ENCODE measurements at places on chromosomes 11 and 22.

DNA sequence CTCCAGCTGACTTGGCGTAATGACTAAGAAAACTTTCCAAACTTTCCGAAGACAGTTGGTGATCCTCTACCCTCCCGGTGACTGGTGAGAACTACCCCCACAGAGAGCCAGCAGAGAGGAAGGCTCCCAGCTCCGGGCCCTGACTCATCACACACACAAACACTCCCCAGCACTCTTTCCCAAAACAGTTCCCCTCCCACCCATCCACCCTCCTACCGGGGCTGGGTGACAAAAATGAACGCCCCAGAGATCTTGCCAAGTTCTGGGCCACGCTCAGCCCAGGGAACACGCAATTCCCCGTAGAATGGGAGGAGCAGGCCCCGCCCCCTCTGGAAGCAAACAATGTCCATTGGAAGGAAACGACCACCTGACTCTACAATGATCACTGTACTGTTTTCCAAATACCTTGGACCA lies 21.3 kb upstream of the JAM3 start:
- no peak for DNase-seq

DNA sequence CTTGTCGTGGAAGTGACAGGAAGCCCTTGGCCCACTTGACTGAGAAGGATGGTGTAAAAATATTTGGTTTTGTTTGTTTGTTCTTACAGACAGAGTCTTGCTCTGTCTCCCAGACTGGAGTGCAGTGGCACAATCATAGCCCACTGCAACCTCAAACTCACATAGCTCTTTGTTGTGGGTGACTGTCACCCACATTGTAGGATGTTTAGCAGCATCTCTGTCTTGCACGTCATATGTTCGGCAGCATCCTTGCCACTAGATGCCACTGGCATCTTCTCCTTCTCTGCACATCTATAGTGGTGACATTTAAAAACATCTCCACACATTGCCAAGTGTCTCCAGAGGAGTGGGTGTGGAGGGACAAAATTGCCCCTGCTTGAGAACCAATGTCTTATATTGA lies 56.8 kb downstream of the PRR5L start:
- no peak for DNase-seq

DNA sequence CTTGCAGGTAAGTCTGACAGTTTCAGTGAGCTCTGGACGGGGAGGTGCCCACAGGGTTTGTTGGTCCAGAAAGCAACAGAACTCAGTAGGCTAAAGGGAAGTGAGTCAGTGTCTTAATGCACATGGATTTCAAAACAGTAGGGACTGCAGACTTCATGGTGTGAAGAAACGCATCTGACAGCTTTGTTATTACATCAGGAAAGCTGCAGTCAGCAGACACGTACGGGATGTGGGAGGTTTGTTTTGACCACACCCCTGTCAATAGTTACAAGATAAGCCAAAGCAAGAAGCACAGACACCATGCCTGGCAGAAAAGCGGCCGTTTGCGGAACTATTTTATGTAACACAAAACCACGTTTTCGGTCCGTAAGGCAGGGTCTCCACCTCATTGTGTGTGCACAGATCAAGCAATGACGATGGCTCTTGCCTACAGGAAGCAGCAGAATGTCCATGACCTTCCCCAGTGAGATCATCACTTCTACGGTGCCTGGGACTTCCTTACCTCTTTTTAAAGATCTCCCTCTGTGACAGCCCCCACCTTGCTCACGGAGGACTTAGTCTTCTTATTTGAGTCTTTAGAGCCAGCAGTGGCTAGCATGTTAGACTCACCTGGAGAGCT lies 58.2 kb upstream of the FTH1 start:
- DNase-seq, result no peak

- DNase-seq, result no peak
Observed at GRCh38 chr22:38489561-38490145, 16.5 kb downstream of the DDX17 start.

GRCh38 chr11:39724404-39724803 lies 1735.0 kb downstream of the LRRC4C start:
- no peak for DNase-seq
